GM13977 (cell line): ENCODE measurements at places on chromosomes 11 and 22.

DNA sequence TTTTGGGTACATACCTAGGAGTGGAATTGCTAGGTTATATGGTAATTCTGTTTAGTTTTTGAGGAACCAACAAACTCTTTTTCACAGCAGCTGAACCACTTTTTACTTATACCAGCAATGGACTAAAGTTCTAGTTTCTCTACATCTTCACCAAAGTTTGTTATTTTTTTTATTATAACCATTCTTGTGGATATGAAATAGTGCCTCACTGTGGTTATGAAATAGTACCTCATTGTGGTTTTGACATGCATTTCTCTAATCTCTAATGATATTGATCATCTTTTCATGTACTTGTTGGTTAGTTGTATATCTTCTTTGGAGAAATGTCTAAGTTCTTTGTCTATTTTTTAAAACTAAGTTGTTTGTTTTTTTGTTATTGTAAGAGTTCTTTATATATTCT lies 27.2 kb downstream of the STIM1 start:
- DNase-seq = no peak

DNA sequence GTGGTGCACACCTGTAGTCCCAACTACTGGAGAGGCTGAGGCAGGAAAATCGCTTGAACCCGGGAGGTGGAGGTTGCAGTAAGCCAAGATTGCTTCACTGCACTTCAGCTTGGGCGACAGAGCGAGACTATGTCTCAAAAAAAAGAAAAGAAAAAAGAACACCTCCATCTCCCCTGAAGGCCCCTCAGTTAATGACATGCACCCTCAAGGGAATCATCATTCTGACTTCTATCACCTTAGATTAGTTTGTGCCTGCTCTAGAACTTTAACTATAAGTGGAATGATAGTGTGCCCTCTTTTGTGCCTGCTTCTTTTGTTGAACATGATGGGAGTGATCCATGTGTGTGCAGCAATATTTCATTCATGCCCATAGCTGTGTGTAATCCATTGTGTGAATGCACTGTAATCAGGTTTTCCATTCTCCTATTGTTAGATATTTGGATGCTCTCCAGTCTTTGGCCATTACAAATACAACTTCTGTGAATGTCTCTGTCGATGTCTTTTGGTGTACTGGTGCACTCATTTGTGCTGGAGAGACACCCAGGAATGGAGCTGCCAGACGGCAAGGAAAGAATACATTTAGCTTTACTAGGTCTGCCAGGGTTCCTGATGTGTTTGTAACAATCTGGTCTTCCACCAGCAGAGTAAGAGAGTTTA lies 883 bp upstream of the VPREB3 start:
- no peak for DNase-seq

DNA sequence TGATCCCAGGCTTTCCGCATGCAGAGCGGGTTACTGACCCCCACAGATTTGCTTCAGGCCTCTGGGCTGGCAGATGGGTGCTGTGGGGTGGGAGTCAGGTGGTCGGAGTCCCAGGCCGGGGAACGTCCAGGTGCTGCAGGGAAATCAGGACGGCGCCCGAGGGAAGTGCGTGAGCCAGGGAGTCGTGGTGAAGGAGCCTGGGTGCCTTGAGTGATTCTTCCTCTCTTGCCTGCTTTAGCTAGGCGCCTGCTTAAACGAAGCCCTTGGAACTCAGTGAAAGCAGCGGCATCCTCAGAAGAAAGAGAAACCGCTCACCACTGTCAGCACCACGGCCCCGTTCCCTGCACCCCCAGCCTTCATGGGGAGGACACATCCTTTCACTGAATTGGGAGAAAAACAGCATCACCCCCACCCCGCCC lies 455.6 kb downstream of the BRD1 start:
- DNase-seq = no peak

- no peak for DNase-seq
Observed at GRCh38 chr11:117885777-117886176, 9.3 kb upstream of the FXYD6 start.

DNA sequence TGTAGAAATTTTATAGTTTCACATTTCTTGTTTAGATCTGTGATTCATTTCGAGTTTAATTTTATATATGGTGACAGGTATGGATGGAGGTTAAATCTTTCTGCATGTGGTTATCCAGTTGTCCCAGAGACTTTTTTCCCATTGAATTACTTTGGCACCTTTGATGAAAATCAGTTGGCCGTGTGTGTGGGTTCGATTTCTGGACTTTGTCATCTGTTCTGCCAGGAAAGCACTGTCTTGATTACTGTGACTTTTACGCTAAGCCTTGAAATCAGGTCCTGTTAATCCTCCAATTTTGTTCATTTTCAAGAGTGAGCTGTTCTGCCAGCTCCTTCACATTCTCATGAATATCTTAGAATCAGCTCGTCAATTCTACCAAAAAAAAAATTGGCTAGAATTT lies 107.4 kb downstream of the KCNQ1 start:
- no peak for DNase-seq

DNA sequence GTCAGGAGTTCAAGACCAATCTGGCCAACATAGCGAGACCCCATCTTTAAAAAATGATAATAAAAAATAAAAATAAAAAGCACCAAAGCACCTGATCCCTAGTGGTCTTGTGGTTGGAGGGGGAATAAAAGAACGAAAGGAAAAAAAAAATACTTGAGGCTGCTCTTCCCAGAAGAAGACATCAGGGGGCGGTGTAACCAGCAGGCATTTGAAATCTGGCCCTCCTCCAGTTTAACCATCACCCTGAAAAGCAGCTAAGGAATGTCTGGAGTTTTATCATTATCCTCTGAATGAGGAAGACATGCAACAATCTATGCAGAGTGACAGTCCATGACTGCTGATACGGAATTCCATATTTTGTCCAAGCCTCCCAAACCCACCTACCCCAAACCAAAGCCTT lies 5.6 kb upstream of the KCTD17 start:
- no peak for DNase-seq

GRCh38 chr11:81966340-81966739 lies 767.3 kb downstream of the FAM181B start:
- no peak for DNase-seq

- no peak for DNase-seq
Observed at GRCh38 chr11:62708793-62709192, 1.3 kb downstream of the GNG3 start.

GRCh38 chr11:96708219-96708878 lies 318.5 kb downstream of the JRKL start:
- DNase-seq = no peak

DNA sequence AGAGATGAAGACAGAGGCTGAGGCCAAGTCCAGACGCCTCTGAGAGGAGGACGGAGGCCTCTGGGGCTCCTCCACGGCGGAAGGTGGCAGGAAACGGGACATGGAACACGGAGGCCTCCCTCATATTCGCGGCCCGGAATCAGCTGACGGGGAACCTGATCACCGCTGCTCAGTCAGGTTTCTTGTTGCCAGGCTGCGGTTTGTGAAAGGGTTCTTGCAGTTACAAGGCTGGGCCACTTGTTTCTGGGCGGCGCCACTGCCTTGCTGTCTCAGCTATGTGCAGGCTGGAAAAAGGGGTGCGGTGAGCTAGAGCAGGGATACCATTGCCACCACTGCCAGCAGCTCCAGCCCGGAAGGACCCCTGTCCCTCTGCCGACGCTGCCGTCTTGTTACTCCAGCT lies 10.0 kb upstream of the MMP1 start:
- no peak for DNase-seq

DNA sequence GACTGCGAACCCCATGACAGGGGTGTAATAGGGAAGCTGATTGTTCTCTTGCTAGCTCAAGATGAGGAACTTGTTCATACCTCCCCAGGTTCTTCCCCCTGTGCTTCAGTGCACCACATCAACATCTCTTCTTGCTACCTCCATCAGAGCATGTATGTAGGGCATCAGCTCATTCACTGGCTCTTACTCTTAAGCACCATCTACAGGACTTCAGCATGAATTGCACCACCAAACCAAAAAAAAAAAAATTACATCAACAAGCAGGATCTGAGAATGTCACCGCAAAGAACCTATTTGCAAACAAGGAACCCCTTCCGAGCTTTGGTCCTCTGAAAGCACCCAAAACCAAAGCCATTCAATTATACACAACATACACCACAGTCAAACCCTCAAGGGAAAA lies 2226.5 kb upstream of the RAG2 start:
- DNase-seq = no peak

- no peak for DNase-seq
Observed at GRCh38 chr11:29129844-29130243, 887.0 kb downstream of the KCNA4 start.

DNA sequence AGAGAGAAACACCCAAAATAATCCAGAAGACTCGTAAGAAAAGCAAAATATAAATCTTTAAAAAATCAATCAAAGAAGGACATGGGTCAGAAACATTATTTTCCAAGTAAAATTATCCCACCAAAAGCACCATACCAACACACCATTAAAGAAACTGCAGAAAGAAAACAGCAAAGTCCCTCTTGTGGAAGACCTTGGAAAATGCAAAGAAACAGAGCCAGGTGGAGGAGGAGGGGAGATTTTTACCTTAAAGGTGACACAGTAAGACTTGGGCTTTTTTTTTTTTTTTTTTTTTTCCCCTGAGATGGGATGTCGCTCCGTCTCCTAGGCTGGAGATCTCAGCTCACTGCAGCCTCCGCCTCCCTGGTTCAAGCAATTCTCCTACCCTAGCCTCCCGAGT lies 123.8 kb downstream of the LARGE1 start:
- DNase-seq = no peak

DNA sequence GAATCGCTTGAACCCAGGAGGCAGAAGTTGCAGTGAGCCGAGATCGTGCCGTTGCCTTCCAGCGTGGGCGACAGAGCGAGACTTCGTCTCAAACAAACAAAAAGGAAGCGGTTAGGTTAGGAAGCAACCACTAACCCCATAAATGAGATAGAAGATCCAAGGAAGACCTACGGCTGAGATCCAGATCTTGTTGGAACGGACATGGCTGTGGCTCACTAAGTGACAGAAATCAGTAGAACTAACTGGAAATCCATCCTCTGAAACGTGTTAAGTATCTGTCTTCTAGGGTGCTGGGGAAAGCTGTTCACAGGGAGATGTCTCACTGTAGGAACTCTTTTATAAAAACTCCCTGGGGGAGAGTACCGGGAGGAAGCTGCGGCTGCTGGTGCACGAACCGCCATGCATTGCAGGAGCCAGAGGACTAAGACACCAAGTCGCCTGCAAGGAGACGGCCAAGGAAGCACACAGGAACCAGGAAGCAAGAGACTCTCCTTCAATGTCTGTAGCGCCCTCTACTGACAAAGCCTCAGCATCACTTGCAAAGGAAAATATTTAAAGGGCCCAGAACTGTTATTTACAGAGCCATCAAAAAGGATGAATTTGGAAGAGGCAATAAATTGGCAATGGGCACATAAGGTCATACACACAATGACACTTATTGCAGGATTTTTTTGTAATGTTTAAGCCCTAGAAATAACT lies 16.9 kb upstream of the SPTY2D1 start:
- peak; percentile 57 for DNase-seq

DNA sequence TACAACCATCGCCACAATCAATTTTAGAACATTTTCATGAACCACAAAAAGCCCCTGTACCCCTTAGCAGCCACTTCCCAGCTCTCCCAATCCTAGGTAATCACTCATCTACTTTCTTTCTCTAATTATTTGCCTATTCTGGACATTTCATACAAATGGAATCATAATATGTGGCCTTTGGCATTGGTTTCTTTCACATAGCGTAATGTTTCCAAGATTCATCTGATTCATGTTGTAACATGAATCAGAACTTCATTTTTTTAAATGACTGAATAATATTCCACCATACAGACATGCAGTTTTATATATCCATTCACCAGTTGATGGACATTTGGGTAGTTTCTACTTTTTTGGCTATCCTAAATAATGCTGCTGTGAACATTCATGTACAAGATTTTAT lies 56.2 kb upstream of the RCN1 start:
- DNase-seq = no peak

GRCh38 chr11:32606220-32606619 lies 22.6 kb downstream of the EIF3M start:
- no peak for DNase-seq

DNA sequence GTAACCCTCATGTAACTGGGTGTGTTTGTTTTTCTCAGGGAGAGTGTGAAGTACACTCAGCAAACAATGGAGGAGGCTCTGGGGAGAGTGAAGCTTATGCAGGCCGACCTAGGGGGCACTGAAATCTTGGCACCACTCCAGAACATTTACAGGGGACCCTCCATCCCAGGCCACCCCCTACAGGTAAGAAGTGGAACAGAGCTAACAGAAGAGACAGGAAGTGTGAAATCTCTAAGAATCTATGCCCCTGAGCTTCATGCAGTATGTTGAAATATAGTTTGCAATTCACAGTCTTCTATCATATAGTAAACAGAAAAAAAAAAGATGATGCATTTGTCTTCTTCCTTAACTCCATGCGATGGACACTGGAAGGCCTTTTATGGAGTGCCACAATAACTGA lies 8.4 kb downstream of the VWA5A start:
- DNase-seq = no peak

DNA sequence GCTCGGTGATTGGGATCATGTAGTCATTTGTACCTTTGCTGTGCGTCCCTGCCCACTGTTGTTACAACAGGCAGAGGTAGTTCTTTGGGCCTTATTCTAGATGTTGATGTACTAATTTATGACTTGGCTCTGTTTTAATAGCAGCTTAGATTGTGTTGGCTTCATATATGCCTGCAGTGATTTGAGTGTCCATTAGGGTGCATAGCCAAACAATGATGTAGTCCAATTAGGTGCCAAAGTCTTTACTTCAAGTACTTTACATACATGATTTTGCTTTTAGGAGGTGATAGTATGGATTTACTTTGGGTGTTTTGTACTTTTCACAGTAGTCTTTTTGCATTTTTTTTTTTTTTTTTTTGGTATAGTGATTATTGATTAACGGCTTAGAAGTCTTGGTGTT lies 46.4 kb downstream of the PPP6R3 start:
- DNase-seq = no peak

DNA sequence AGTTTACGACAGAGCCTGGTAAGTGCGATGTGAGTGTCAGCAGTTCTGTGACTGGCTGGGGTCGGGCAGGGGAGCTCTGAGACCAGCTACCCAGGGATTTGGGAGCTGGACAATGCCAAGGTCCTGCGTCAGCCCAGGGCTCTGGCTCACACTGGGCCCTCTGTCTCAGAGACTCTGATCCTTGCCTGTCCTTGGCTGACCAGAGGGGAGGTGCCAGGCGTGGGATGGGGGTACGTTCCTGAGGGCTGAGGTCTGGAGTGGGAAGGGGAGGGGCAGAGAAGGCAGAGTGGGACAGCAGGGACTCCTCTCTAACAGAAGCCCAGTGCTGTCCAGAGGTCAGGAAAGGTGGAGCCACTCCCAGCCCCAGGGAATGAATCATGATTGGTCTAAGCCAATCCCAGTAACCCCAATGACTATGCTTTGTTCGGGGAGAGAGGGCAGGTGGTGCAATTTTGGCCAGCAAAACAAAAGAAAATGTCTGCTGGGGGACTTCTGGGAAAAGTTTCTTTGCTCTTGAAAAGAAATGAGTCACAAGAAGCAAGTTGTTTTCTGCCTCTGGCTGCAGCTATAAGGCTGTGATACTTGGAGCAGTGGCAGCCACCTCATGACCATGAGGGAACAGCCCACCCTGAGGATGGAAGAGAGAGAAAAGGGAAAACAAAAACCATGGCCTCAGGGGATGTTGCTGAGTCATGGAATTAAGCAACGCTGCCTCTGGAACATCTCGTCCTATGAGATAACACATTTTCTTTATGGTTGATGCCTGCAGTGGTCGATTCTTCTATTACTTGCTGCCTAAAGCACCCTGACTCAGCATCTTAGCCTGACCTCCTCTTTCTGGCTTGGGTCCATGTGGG lies 108.3 kb downstream of the CHST1 start:
- DNase-seq = no peak

GRCh38 chr11:117506971-117507370 lies 179.3 kb downstream of the CEP164 start:
- DNase-seq = no peak

- no peak for DNase-seq
Observed at GRCh38 chr11:13826505-13827278, 135.8 kb upstream of the SPON1 start.
